ENCODE measurements at places on chromosomes 4 and X.

- DNase-seq, result no peak
Observed at GRCh38 chrX:19183761-19184477, 61.7 kb upstream of the ADGRG2 start.

- DNase-seq, result no peak
Observed at GRCh38 chr4:61332693-61333092, 132.6 kb downstream of the ADGRL3 start.

DNA sequence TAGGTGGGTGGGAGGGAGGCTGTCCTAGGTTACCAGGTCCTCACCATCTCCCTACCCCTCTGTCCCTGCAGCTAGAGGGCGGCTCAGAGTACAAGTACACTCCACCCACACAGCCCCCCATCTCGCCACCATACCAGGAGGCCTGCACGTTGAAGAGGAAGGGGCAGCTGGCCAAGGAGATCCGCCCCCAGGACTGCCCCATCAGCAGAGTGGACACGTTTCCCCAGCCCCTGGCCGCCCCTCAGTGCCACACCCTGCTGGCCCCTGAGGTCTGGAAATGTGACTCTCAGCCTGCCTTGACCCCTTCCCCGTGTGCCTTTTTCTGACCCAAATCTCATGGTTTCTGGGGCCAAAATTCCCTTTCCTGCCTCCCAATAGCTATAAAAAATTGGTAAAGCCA is 6.5 kb downstream of the FTSJ1 start:
- no peak for DNase-seq

DNA sequence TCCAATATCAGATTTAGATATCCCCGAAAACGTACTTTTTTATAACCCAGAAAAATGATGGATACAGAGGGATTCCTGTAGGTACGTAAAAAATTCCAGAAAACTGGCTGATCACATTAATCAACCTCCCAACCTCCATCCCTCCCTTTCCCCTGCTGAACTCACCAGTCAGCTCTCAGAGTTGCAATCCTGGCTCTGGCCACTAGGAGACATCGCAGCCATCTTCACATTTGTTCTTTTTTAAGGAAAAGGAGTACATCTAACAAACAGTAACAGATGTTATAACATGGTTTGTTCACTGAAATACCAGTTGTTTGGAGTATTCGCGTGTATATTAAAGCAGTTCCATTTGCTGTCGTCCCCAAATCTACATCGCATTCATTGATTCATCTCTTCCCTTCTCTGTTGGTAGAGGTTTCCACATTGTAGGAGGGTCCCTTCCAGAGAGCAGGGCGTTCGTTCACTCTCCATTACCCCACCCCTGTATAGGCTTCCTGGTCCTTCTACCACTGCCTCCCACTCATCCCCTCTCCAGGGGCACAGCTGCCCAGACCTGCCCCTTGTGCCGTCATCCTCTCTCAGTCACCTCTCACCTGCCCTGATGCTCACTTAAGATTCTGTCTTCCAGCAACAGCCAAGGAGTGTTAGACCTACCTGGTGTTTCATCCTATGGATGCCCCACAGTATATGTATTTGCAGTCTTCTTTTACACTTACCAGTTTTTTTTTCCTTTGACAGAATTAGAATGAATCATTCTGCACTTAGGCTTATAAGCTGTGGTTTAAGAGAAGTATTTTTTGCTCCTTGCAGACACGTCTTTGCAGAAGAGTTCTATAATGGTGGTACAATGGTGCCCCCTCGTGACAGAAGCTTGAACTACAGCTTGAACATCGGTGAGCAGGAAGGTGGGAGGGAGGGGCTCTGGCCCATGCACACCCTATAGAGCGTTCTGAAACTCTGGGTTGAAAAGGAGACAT is 36.8 kb upstream of the RAB40AL start:
- DNase-seq, result peak; percentile 27

- no peak for DNase-seq
Observed at GRCh38 chr4:153420361-153420760, 45.8 kb upstream of the TMEM131L start.

- DNase-seq, result no peak
Observed at GRCh38 chrX:39766855-39767254, 330.9 kb downstream of the BCOR start.

- no peak for DNase-seq
Observed at GRCh38 chr4:151408380-151408629, 671 bp upstream of the FHIP1A start.

DNA sequence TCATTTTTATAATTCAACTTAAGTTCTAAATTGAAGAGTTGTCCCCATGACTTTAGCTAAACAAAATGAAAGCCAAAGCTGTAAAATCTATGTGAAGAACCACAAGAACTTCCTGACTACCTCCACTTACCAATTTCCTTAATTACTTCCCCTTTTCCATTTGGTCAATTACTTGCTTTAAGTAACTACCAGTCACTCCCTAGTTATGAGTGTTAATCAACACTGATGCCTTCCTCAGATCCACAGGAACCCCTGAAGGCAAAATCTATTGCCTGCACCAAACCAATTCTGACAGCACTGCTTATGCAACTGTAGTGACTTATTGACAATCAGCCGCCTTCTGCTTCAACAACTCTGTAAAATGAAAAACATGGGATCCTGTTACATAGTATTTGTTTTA is 10.5 kb downstream of the RBMX start:
- DNase-seq, result no peak
